ENCODE measurements at places on chromosomes 12 and 14.

GRCh38 chr14:35438910-35439713 lies 34.6 kb upstream of the NFKBIA start:
- no peak for DNase-seq

- DNase-seq: no peak
Observed at GRCh38 chr12:124194893-124195566, 99.9 kb upstream of the RFLNA start.

DNA sequence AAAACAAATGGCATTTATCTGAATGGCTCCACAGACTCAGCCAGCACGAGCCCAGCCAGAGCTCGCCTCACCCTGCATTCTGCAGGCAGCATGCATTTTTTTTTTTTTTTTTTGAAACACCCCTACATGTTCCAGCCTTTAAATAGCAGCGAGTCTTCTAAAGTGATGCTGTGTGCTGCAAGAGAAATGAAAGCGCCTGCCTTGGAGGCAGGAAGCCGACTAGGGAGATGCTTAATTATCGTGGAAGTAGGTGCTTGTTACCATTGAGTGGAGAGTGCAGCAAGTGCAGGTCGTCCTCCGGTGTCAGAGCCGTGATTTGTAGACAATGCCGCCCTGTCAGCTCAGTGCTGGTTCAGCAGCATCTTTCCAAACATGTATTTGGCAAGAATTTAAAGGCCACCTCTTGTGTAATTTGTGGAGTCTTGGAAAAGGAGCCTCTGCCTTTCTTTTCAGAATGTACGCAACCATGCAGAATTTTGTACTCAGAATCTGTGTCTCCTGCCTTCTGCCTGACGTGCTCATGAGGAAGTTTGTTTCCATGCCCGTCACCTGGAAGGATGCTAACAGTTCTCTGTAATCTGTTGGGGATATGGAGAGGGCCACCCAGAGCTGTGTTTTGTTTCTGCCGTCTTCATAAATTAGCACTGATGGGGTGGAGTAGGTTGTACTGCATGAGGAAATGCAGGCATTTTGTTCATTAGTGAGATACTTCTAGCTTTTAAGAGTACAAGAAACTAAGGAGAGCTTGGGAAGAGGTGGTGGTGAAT lies 345.9 kb upstream of the RGS6 start:
- no peak for DNase-seq

- DNase-seq: no peak
Observed at GRCh38 chr14:104665114-104665656, 24.2 kb upstream of the INF2 start.

GRCh38 chr14:70415788-70416187 lies 1.1 kb downstream of the SYNJ2BP start:
- no peak for DNase-seq

DNA sequence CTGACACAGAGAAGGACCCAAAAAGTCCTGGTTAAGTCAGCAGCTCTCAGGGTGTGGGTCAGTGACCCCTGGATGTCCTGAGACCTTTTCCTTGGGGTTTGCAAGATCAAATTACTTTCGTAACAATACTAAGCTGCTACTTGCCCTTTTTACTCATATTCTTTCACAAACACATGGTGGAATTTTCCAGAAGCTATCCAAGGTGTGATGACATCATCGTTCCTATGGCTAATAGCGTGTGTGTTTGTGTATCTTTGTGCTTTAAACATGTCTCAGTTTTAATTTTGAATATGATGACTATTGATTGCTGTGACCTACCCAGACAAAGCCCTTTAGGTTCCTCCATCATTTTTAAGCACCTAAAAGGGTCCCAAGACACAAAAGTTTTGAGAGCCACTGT lies 176.2 kb downstream of the PHETA1 start:
- DNase-seq: no peak

DNA sequence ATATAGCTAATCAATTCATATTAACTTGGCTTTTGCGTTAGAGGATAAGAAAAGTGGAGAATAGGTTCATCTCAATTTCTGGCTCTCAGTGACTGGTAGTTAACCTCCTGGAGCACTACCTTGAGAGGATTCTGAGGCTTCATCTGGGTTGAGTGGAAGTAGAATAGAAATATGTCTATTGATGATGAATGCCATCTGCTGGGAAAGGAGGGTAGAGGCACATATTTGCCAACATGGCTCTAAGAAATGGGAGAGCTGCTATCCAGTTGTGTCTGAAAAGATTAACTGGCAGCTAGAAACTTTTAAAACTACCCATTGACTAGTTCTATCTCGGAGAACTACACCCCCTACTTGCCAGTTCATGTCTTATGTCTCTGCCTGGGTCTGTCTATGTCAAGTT lies 530.1 kb downstream of the NRXN3 start:
- DNase-seq: no peak

All from stimulated activated CD4-positive, alpha-beta T cell treated with anti-CD3 and anti-CD28 coated beads, Interleukin-12 subunit alpha, Interleukin-12 subunit beta, amount 100 ng/mL, for 48 hours (primary cell).